ENCODE measurements at places on chromosomes 5 and 9.

DNA sequence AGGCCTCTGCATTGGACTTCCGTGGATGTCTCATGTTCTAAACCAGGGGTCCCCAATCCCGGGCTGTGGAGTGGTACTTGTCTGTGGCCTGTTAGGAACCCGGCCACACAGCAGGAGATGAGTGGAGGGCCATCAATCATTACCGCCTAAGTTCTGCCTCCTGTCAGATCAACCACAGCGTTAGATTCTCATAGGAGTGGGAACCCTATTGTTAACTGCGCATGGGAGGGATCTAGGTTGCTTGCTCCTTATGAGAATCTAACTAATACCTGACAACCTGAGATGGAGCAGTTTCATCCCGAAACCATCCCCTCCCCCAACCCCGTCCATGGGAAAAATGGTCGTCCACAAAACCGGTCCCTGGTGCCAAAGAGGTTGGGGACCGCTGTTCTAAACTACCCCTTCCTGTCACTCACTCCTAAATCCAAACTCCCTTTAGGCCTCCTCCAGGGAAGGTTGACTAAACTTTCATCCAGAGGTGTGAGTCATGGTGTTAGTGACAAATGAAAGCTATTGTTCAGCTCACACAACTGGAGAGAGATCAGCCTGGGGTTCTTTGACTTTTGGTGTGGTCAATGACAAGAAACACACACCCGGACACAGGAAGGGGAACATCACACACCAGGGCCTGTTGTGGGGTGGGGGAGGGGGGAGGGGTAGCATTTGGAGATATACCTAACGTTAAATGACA lies 9.5 kb downstream of the KCNV2 start:
- DNase-seq: no peak

GRCh38 chr5:143197260-143197656 lies 206.2 kb downstream of the NR3C1 start:
- DNase-seq: no peak

DNA sequence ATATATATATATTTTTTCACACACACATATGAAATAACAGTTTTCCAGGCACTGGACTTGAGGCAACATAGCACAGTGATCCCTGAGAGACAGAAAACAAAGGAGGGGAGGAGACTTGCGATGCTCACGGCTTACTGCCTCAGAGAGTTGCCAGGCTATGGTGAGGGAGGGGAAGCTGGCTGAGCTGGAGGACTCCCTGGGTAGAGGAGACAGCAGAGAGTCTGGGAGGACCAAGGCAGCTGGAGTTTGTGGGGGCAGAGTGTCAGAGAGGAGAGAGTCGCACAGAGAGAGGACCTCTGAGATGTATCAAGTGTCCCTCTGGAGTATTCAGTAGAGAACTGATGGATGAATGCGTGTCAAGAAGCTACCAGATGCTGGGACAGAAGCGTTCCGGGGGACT lies 23.1 kb upstream of the QSOX2 start:
- DNase-seq: no peak

DNA sequence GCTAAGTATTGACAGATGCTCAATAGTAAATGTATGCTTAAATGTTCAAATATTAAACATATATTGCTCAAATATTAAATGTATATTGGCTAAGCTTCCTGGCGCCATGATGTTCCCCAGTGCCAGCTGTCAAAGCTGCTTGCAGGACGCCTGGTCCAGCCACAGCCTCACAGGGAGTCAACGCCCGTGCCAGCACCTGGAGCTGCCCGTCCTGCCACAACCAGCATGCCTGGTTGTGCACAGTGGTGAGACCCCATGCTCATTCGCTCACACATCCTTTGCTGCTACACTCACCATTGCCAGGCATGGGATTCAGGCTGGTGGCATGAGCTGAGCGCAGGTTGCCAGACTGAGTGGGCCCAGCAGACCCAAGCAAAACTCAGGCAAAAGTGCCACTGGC lies 926.9 kb upstream of the EDIL3 start:
- DNase-seq: no peak

DNA sequence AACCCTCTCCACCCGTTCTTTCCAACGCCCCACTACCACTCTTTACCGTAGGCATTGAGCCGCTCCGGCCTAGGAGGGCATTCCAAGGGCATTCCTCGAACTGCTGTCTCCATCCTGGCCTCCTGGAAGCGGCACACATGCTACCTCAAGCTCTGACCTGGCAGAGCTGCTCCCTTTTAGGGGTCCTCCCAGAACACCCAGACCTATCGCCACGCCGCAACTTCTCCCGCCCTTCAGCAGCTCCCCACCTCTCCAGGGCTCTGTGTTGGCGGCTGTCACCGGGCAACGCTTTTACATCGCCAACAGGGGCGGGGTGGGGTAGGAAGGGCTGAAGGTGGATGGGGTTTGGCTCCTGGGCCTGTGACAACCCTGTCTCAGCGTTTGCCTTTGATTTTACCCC lies 4.6 kb upstream of the MYORG start:
- no peak for DNase-seq

DNA sequence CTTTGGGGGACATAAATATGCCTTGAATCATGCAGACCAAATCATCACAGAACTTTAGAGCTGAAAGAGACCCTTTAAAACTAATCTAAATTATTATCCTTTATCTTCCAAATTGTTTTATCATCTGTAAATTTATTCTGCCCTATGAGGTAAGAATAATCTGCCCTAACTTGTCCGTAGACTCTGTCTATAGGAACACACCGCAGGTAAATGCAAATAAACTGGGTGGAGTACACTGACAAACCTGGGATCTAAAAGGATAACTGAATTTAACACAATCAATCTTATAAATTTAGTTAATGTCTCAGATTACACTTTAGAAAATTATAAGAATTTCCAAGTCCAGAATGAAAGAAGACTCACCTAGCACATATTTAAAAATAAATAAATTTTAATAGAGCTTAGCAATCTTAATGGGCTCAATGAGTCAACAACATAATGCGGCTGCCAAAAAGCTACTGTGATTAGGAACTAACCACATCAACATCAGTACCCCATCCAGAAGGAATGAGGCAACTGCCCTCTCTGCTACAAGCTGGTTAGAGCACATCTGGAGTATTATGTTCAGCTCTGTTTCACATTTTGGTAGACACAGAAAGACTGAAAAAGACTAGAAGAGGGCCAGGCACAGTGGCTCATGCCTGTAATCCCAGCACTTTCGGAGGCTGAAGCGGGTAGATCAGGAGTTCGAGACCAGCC lies 5.6 kb downstream of the MEGF9 start:
- DNase-seq: no peak

DNA sequence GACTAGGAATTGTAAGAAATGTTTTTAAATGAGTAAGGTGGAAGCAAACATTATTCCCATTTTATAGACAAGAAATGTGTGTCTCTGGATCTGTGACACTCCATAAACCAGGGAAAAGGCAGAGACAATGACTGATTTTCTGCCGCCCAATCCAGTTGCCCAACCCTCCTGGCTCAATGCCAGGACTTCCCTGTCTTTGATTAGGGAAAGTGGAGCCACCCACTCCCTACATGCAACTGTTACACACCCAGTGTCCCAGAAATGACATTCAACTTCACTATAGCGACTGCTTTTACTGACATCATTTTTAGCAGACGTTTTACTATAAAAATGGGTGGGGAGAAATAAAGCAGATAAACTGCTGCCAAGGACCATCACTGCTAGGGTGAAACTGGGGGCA lies 79.7 kb downstream of the THBS4 start:
- no peak for DNase-seq

DNA sequence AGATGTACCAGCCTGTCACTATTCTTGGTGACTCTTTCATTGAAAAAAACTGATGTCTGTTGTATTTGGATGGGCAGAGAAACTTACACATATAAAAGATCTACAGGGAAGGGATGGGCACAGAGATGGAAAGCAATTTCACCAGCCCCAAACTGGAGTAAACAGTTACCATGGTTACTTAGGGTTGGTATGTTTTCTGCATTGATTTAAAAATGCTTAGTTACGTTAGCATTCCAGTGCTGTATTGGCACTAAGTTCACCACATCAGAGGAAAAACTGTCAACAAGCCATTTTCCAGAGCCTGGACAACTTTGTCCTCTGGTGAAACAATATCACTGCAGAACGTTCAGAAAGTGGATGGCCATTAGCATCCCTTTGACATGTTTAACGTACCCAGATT lies 28.0 kb downstream of the MARCHF3 start:
- no peak for DNase-seq

DNA sequence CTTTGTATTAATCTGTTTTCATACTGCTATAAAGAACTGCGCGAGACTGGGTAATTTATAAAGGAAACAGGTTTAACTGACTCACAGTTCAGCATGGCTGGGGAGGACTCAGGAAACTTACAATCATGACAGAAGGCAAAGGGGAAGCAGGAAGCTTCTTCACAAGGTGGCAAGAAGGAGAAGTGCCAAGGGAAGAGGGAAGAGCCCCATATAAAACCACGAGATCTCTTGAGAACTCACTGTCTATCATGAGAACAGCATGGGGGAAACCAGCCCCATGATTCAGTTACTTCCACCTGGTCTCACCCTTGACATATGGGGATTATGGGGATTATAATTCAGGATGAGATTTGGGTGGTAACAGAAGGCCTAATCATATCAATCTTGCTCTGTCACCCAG lies 60.9 kb upstream of the CHD1 start:
- no peak for DNase-seq

All from central memory CD4-positive, alpha-beta T cell (primary cell).